ENCODE measurements at places on chromosomes 5 and 9.

DNA sequence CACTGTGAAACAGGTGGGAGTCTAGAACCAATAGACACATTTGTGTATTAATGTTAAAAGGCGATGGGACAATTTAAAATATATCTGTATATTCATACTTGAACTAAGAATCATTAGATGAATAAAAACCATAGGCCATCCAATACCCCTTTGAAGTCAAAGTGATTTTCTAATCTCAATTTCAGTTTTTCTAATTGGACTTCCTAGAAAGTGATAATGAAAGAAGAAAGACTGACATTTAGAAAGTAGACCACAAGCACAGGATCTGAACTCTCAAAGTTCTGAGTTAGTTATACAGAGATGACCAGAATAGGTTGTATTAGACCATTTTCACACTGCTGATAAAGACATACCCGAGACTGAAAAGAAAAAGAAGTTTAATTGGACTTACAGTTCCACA, 412.8 kb upstream of the PIK3R1 start:
- no peak for DNase-seq

- no peak for DNase-seq
Measured at GRCh38 chr5:145856285-145856818, 16.5 kb downstream of the GRXCR2 start.

DNA sequence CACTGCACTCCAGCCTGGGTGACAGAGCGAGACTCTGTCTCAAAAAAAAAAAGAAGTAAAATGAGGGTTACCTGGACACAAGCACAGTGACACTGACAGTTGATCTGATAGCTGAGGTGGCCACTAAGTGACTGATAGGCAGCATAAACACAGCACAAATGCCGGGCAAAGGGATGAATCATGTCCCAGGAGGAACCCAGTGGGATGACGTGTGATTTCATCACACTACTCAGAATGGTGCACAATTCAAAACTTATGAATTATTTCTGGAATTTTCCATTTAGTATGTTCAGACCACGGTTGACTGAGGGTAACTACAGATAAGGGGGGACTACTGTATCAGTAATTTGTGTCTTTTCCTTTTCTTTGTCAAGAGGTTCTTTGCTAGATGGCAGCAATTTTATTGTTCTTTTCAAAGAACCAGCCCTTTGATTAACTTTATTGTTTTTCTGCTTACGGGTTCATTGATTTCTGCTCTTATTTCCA, 34.3 kb upstream of the RNF130 start:
- DNase-seq: no peak

DNA sequence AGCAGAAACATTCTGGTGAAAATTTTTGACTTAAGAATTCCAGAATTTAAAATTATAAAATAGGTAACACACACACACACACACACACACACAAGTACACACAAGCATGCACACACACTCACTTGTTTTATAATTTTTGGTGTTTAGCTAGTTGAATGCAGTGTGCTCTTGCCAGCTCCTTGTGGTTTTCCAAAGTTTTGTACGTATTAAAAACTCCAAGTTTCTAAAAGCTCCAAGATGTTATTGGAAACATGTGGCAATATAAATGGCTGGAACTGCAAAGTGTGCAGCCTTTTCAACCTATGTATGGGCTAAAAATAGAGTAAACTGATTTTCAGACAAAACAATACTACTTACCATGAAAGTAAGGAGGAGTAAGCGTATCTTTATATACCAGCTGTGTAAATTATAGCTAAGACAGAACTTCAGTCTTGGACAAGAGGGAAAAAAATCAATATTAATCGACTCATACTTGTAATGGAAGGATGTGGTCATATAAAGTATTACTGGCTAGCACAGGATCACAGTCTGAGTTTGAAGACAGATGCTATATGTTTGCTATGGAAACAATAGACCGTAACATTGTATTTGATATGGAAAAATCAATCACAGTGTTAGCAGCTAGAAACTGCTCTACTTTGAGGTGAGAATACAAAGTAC, 727.1 kb upstream of the GRAMD2B start:
- DNase-seq: no peak

- no peak for DNase-seq
Measured at GRCh38 chr5:136206361-136206760, 13.4 kb upstream of the SMIM32 start.

DNA sequence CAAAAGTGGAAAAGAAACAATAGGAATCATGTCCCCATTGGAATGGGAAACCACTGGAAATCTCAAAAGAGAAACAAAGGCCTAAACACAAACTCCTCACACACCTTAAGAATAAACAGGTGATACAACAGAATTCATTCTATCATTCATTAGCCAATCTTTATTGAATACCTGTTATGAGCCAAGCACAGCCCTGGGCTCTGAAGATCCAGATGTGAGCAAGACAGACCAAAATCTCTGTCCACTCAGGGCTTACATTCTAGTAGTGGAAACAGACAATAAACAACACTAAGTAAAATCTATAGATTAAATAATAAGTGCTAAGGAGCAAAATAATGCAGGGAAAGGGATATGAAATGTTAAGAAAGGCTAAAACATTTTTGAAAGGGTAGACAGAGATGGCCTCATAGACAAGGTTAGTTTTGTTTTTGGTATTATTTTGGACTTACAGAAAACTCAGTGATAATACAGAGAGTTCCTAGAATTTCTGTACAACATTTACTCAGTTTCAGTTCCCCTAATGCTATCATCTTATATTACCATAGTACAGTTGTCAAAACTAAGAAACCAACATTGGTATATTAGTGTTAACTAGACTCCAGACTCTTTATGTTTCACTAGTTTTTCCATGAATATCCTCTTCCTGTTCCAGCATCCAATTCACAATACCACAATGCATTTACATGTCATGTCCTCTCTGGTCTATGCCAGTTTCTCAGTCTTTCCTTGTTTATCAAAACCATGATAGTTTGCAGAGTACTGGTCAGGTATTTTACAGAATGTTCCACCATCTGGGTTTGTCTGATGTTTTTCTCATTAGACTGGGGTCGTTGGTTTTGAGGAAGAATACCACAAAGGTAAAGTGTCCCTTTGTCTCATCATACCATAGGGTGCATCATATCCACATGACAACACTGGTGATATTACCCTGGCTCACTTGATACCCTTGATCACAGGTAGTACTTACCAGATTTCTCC, 103.7 kb downstream of the SIL1 start:
- no peak for DNase-seq

DNA sequence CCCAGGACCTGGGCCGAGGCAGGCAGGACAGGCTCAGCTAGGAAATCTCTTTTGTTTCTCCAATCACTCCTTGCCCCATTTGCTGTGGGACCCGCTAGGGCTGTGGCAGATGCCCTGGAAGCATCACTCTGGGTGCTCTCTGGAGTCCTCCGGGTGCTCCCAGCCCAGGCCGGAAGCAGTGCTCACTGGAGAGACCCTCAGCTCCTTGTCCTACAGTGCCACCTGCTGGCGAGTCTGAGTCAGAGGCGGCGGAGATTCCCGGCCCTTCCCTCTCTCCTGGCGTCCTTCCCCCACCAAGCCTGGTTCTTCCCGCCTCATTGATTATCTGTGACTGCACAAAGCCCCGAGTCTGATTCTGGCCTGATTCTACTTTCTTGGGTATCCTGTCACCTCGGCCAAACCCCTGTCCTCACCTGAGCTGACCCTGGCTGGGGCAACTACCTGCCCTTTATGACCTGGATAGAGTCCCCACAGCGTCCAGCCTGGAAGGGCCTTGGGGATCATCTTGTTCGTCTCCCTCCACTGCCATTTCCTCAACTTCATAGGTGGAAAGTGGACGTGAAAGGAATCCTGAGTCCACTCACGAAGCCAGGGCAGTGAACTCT, 7.3 kb upstream of the BARHL1 start:
- DNase-seq: peak; percentile 36

DNA sequence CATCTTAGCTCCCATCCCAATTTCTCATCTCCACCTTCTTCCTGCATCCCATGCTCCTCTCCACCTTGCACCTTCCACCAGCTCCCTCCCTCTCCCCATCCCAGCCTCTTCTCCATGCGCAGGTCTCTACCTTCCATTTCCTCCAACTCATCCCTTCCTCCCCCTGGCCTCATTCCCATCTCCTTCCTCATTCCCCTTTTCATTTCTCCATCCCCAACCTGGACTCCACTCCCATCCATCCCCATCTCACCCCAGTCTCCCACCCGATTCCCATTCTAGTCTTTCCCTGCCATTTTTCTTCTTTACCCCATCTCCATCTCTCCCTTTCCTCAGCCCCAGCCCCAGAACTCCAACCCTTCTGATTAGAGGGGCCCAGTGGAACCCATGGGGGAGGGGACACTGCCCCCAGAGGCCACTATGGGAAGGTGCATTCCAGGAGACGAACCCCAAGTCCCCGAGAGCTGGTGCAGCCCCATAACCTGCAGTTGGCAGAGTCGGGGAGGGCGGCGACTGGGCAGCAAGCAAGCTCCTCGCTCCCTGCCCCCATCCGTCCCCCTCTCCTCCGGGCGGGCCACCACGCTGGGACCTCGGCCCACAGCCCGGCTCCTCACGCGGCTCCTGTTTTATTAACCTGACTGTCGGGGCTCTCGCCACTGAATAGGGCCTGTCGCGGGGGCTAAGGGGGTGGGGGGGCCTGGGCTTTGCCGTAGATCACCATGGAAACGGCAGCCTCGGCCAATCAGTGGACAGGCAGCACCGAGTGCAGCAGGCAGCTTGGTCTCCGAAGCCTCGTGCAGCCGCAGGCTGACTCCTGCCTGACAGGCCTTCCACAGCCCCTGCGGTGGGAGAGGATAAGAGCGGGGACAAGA, 66.7 kb downstream of the PCDH1 start:
- DNase-seq: peak; percentile 17

DNA sequence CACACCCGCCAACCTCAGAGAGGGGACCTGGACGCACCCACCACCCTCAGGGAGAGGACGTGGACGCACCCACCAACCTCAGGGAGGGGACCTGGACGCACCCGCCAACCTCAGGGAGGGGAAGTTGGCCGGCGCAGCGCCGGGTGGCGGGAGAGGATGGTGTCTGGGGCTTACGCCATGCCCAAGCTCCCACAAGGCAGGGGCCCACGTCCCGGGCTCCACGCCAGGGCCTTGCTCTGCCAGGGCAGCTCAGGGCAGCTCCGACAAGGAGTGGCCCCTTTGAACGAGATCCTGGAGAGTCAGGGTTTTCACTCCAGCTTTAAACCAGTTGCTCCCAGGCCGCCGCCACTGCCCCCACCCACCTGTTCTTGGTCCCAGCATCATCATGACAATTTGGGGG, 32.2 kb upstream of the SLC12A7 start:
- no peak for DNase-seq

DNA sequence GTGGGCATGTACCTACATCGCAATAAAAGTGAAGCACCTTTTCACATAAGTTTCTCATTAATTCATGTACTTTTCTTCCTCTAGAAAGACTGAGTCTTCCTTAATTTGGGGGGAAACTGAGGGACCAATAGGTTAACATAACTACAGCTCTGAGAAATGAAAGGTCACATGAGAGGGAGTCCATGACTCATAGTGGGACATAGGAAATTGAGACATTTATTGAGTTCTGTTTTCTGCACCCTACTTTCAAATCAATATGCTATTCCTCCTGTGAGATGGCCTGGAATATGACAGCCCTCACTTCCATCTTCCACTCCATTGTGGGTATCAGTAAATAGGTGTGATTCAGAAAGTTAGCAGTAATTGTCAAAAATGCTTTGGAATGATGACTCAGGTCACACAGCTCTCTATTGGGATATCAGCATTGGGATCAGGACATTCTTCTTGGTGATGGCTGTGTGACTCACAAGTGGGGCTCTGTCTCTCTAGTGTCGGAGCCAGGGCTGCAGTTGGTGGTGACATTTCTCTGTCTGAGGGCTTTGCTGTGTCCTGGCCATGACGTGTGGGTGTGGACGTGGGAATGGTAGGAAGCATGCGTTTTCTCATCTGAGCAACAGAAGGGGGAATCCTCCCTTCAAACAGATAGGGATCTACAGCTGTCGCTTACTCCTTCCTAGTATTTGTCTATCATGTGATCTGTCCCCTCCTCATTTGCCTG, 125.0 kb downstream of the TRIO start:
- no peak for DNase-seq

DNA sequence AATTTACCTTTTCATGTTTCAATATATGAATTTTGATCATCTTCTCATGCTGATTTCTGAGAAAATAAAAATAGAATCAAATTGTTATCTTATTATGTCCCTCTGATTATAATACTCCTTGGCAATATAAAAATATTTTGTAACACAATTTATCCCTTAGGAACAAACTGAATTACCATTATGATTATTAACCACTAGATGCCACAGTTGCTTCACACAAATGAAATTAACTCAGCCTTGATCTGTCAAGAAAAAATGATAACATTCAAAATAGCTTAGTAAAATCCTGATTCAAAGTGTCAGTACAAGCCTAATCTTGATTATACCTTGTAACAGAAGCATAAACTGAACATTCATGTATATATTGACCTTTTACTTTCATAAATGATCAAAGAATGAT, 4.8 kb upstream of the CHSY3 start:
- no peak for DNase-seq

- DNase-seq: no peak
Measured at GRCh38 chr9:114238472-114238871, 83.1 kb downstream of the COL27A1 start.

DNA sequence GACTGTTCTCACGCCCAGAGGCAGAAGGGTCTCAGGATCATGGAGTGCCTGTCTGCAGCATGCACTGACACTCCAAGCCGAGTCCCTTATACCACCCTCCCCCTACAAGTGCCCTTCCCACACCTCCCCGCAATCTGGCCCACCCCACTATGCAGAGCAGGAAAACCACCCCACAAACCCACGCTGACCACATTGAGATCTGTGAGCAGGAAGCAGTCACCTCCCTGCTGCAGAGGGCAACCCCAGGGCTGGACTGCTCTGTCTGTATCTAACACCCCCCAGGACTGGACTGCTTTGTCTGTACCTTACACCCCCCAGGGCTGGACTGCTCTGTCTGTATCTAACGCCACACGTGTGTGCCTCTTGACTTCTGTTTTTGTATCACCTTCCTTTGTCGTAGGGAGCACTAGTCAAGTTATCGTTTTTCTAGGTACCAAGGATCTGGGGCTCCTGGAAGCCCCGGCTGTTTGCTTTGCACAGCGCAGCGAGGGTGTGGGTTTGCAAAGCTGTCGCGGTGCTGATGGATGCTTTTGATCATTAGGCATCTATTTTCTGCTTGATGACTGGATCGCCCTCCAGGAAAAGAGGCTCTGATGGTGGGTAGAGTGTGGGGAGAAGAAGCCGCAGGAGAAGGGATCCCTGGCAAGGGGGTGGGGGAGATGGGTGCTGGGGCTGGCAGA, 21.5 kb downstream of the OLFM1 start:
- no peak for DNase-seq

DNA sequence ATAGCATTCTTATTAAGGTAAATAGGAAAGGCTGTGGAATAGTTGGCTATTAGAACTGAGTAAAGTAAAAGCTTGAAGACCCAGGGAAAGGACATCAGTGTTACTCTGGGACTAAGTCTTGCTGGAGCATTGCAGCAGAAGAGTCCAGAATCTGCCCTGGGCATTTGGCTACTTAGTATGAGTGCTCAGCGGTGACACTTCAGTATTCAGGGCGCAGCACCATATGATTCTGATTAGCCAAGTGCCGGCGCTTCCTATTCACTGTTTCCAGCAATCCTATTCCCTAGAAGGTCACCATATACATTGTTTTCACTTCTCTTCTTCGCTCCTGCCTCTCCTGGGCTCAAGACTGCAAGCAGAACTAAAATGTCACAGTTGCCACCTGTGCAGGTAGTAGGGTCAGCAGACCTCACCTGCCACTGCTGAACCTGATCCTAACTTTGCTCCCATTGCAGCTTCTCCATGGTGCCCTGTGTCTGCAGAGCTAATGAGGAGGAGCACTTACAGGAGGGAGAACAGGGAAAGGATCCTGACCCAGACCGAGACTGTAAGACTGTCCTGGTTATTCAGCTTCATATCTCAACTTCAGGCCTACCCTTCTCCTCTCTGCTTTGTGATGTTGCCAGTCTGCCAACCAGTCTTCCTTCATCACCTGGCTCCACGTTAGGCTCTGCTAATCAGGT, 313.6 kb upstream of the PIK3R1 start:
- DNase-seq: no peak

Measured in activated naive CD4-positive, alpha-beta T cell treated with Interleukin-2 at 50 U/mL for 16 hours (primary cell).